Activated CD4-positive, alpha-beta T cell treated with anti-CD3 and anti-CD28 coated beads, Interleukin-2, amount 50 U/mL, for 24 hours (primary cell): ENCODE measurements at places on chromosomes 2 and 18.

GRCh38 chr18:35264409-35264808 lies 23.6 kb downstream of the ZNF397 start:
- DNase-seq: no peak

GRCh38 chr18:77495982-77496690 lies 246.5 kb downstream of the GALR1 start:
- no peak for DNase-seq

GRCh38 chr2:157438863-157439823 lies 4.7 kb downstream of the CYTIP start:
- DNase-seq: no peak

DNA sequence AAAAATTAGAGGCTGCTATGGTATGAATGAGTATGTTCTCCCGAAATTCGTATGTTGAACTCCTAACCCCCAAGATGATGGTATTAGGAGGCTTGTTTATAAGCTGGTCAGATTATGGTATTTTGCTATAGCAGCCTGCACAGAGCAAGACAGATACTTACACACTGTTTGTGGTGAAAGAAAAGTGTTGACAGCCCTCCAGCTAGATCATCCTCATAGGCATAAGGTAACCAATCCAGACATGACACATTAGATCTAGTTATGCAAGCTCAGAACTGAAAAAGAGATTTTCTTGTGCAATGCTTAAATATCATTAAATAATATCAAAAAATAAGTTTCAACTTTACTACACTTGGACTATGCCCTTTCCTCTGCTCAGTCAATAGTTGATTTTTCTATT lies 107.1 kb downstream of the ABCA12 start:
- no peak for DNase-seq

GRCh38 chr2:82494739-82495138 lies 1964.3 kb downstream of the SUCLG1 start:
- no peak for DNase-seq

DNA sequence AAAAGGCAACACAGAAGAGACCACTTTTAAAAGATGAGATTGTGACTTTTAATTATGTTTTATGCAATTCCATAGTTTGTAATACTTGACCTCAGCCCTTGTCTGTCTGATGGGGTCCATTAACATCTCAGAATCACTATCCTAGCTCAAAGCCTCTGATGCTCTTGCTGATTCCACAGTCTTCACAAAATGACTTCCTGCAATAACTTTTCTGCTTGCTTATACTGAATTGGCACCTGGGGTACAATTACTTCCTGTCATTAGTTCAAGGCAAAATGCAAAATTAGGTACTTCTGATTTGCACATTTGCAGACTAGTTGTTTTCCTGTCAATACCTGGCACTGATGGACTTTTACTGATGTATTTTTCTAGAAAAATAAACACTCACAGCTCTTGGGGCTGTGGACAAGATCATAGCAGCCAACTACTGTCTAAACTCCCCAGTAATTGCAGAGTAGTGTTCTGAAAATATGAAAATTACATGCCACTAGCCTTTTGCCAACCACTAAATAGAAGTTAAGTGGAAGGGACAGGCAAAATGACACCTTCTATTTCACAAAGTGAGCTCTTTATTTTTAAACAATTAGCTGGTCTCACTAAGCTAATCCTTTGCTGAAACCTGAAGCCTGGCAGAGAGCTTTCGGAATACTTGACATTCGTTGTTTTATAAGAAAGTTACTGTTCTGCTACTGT lies 129.1 kb downstream of the PIEZO2 start:
- DNase-seq: no peak
